GM19239 (cell line): ENCODE measurements at places on chromosomes 5 and 9.

GRCh38 chr5:90037646-90038045 is 371.9 kb downstream of the CETN3 start:
- DNase-seq, result no peak

GRCh38 chr5:7816535-7816901 is 34.4 kb downstream of the CFAP90 start:
- no peak for DNase-seq

DNA sequence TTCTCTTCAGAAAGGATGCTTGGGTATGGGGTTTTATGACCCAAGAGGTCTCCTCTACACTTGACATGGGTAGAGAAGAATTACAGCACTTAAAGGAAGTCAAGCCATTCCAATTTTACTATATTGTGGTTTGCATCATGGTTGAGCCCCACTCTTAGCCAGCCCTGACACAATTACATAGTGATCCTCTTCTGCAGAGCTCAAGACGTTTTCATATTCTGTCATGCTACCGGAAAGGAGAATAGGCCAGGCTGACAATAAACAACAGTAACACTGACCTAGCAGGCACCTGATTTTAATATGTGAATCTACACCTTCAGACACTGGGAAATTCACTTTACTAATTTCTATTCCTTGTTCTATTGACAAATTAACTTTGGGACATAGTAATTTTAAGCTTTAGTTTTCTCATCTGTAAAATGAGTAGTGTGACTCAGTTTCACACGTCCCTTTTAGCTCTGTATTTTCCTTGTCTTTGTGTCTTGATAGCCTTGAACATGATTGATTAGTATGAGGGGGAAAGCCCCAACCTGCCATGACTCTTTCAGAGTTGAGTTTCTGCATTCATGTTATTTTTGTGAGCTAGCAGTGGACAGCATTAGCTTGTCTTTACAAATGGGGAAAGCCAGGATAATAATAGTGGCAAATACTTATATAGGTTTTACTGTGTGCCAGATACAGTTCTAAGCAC is 83.8 kb downstream of the SV2C start:
- no peak for DNase-seq

DNA sequence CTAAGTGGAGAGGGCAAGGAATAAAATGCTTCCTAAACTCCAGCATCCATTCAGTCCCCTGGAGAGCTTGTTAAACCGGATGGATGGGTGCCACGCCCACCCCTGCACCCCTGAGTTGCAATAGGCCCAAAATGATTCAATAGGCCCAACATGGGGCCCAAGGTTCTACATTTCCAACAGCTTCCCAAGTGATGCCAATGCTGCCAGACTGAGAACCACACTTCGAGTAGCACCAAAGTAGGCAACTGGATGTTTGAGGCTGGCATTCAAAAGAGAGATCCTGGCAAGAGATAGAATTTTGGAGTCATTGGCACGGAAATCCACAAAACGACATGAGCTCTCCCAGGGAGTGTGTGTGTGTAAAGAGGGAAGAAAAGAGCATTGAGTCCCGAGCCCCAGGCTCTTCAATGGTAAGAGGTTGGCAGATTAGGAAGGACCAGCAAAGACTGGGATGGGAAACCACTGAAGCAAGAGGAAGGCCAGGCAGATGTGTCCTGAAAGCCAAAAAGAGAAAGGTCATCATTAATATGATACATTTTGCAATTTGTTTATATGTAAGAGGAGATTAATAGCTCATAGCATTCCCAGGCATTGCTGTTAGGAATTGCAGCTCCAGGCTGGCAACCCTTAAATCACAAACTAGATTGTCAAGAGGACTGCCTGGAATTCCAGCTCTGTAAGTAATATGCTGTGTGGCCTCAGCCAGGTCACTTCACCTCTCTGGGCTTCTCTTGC is 130.6 kb downstream of the KCNIP1 start:
- no peak for DNase-seq

- no peak for DNase-seq
Measured at GRCh38 chr9:28999057-28999456, 1425.8 kb upstream of the C9orf72 start.
